Astrocyte of the spinal cord (primary cell): ENCODE measurements at places on chromosomes 6 and 20.

DNA sequence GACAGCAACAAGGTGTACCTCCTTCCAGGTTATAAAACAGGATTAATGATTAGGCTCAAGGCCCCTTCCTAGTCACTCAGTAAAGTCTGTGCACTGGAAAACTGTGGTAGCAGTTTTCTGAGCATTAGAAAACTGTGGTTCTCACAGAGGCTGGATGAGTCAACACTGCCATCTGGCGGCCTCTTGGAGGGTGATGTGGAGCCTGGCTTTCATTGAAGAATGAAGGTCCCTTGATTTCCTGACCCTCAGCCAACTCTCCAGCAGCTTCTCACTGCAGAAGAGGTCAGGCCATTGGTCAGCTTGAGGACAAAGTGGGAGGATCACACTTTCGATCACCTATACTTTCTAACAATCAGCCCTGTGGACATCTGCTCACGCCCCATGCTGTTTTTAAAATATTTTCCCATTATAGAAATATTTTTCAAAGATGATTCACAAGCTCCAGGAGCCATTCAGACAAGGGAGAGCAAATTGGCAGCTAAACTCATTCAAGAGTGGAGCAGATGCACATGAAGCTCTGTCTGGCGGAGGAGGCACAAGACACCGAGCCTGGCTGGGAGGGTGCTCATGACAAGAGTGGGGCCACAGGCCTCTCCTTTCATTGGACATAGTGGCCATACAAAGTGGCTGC, 23.2 kb downstream of the PSMB1 start:
- DNase-seq, result peak; percentile 80

DNA sequence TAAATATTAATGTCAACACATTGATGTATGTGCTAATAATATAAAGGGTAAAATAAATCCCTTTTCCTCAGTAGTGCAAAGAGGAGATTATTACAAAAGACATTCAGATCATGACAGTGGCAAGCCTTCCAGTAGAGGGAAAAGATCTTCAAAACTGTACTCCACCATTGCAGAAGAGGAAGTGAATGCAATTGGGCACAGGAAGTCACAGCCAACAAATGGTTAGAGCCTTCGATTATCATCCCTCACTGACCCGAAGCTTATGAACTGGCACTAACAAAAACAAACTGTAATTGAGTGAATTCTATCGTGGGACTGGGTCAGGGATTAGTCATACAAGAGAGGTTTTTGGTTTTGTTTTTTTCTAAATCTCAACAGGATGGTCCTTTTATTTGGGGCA, 39.3 kb upstream of the SCGN start:
- no peak for DNase-seq

- no peak for DNase-seq
These were observed 88.3 kb downstream of the SASH1 start for GRCh38 chr6:148430897-148431296.

- no peak for DNase-seq
These were observed 91.5 kb upstream of the BHLHE23 start for GRCh38 chr20:63098195-63098810.

DNA sequence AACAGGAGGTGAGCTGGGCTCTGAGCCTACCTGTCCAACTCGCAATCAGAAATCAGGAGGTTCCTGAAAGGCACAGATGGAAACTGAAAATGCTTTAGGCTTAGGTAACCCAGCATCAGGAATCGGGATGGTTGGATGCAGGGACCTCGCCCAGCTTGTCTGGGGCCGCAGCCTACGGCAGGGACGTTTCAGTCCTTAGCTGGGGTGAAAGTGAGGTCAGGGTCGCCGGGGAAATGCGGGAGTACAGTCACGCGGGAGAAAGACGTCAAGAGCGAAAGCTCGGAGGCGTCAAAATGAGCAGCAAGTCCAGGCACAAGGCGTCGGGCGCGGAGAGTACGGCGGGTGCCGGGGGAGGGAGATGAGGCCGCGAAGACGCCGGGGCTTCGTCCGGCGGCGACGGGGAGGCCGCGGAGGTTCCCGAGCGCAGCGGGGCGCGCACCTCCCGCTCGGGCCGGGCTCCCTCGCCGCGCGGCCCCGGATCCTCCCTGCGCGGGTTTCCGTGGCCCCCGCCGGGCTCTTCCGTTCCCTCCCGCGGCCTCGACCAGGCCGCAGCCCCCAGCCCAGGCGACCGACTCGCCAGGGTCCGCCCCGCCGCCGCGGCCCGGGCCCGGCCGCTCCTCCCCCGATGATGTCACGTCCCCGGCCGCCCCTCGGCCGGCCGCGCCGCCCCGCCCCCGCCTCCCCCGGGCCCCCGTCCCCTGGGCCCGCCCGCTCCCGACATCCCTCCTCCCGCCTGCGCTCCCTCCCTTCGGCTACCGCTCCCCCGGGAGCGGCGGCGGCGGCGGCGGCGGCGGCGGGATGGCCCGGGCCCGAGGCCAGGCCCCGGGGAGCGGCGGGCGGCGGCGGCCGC, at the start of gene EBF4:
Gene EBF4 (plus strand): TSS at position 745 of the 850 bp plus-strand sequence. CDS start 866 bp downstream, outside the sequence.
- no peak for DNase-seq

DNA sequence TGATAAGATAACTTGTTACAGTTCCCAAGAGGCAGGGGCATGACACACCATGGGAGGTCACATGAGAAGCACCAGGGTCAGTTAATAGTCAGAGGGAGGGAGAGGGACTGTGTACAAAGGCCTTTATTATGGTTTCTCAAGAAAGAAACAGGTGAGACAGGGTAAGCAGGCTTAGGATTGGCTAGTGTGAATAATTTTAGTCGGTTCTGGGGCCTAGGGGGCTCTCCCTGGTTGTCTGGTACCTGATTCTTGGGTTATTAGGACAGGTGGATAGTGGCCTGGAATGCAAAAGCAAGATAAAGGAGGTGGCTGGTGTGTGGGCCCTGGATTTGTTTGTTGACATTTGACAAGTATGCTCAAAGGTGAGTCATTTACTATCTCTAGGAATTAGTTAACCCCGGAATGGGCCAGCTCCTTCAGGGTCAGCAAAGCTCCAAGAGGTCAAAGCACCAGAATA, 49.4 kb upstream of the MCUR1 start:
- DNase-seq, result no peak

GRCh38 chr6:130076512-130076911, 58.1 kb downstream of the L3MBTL3 start:
- peak; percentile 31 for DNase-seq

GRCh38 chr20:56631318-56631989, 2.3 kb downstream of the TFAP2C start:
- no peak for DNase-seq

- no peak for DNase-seq
These were observed 32.6 kb upstream of the SERPINB9 start for GRCh38 chr6:2935566-2936291.

GRCh38 chr6:6560909-6561308, 27.6 kb upstream of the LY86 start:
- DNase-seq, result no peak

DNA sequence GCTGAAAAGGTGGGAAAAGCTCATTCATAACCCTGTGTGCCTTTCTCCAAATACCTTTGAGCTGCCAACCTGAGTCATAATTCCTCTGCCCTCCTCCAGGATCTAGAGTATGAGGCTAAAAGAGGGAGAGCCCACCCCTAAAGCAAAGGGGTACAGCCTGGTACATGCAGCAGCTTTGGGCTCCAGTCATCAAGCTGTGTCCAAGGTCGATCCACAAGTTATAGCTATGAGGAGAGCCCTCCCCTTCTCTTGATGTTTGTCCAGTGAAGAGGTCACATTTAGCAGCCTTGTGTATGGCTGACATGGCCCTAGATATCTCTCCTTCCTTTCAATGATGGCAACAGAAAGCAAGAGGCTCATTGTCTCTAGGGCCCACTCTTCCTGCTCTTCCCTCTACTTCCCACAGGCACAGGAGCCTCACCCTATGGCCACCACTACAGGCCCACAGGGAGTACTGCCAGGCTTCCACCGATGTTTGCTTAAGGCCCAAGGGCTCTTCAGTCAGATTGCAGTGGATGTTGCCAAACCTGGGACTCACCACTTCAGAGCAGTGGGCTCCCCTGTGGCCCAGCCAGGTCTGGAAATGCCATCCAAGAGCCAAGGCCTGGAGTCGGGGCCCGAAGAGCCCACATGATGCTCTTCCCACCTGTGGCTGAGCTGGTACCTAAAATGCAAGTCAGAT, 176.8 kb downstream of the CD83 start:
- no peak for DNase-seq

DNA sequence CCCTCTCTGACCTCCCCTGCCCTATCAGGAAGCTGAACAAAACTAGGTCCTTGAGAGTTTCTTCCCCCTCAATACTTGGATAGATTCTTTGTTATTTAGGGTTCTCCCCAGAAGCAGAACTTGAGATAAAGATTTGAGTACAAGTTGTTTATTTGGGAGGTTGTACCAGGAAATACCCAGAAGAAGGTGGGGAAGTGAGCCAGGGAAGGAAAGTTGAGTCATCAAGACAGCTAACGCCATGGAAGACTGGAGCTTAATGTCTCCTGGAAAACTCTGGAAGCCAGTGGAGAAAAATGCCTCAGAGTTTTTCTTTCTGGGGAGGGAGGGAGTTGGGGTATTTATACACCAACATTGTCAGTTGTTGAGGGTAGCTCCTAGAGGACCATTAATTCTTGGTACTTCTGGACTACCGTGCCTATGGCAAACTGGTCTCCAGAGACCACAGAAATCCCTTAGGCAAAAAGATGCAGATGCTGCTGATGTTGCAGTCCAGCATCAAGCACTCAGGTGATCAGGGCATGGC, 102.6 kb upstream of the ZFP64 start:
- no peak for DNase-seq
